ENCODE measurements at places on chromosomes 2 and 18.

DNA sequence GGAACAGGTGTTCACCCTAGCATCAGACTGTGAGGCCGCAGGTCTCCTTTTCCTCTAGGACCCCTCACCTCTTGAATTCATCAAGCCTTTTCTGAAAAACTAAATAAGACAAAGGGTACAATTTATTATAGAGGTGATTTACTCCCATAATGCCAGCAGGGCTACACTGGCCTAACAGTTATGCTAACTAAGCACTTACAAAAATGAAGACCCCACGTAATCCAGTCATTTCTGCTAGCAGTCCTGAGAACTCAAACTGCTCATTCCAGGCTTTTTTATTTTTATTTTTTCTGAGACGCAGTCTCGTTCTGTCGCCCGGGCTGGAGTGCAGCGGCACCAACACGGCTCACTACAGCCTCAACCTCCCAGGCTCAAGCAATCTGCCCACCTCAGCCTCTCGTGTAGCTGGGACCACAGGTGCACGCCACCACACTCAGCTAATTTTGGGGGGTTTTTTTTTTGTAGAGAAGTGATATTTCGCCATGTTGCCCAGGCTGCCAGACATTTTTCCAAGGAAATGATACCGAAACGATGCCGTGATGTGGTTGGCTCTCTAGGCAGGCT is 14.2 kb downstream of the CAPG start:
- DNase-seq = no peak

GRCh38 chr2:172465417-172466334 is 38.3 kb downstream of the ITGA6 start:
- no peak for DNase-seq

DNA sequence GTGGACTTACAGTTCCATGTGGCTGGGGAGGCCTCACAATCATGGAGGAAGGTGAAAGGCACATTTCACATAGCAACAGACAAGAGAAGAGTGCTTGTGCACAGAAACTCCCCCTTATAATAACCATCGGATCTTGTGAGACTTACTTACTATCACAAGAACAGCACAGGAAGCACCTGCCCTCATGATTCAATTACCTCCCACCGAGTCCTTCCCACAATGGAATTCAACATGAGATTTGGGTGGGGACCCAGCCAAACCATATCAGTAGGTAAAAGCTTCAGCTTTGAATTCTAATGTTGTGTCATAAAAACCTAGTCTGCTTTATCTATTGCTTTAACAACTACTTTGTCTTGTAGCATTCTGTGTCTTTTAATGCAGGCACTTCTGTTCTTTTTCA is 140.4 kb upstream of the PIK3C3 start:
- no peak for DNase-seq

DNA sequence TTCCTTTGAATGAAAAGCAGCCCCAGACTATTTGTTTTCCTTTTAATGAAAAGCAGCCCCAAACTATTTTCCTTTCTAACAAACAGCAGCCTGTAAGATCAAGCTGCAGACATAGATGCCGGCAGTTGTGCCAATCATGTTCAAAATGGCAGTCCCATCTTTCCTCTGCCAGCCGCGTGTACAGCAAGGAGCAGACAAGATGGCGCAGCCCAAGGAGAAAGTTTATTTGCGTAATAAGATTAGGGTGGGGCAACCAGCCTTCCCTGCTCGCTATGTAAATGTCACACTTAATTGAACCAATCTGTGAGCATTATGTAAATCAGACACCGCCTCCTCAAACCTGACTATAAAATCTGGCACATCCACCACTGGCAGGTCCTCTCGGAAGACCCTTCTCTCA is 226.0 kb downstream of the TGIF1 start:
- DNase-seq = no peak

GRCh38 chr2:73697606-73698005 is 39.5 kb downstream of the TPRKB start:
- no peak for DNase-seq

DNA sequence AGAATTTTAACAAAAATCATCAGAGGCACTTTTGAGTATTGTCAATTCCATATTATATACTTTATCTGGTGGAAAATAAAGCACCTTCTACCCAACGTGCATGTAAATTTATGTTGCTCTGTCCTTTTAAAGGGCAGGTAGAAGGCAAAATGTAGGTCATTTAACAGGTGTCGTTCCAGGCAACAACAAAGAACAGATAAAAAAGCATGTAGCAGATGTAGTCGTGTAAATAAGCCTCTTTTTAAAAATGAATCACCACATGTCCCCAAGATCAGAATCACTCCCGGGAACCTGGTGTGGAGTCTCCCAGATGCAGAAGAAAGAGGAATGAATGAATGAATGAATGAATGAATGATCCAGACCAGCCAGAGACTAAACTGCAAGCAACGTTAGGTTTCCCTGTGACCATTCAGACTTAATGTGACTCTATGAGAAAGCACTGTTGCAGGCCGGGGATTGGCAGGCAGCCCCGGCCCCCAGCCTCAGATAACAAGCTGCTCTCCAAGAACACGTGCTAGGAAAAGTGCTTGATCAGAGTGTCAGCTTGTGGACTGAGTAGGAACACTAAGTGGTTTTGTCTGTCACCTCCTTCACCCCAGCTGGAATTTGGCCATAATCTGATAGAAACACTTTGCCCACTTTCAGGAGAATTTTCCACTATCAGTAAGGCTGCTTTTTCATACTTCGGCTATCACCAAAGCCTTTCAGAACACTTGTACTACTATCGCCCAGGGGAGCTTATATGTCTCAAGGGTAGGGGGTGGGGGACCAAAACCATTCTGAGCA is 100.6 kb downstream of the CDK15 start:
- no peak for DNase-seq

DNA sequence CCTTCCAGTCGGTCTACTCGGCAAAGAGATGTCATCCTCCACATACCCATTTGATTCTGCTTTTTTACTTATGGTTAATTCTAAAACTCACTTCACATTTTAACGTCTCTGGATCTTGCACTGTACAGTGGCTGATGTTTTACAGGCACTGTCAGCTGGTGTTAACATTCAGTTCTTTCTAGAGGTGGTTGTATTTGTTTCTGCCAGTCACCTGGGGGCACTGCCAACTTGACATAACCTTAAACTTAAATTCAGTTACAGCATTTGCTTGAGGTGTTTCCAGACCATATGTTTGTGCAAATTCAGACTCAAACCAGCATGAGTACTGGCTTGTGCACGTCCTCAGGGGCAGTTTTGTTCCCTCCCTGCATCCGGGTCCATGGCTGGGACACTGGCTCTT is 5.3 kb upstream of the TMEM185B start:
- DNase-seq = no peak

DNA sequence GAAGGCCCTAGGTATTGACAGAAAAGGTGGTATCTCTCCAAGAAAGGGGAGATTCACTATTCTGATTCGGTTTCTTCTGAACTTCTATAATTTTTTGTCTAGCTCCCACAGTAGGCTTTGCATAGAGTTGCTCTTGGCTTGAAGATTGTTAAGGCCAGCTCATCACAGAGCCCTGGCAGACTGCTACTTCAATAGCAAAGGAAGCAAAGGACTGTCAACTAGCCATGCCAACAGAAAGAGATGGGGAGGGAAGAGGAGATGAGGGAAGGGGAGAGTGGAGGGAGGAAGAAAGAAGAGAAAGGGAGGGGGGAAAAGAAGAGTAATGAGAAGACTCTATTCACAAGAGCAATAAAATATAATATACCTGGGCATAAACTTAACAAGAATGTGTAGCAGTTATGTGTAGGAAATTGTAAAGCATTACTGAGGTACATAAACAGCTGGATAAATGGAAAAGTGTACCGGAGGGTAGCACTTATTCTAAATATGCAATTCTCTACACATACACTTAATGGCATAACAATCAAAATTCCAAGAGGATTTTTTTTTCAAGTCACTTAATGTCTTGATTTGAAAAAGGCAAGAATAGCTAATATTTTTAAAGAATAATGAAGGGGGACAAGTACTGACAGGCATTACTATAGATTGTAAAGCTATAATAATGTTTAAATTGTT is 102.5 kb downstream of the LOXHD1 start:
- no peak for DNase-seq

Data from thoracic aorta (tissue), 2 donors.